Vagina (tissue), 2 donors: ENCODE measurements at places on chromosomes 4 and X.

- H3K4me1 ChIP-seq = no peaks in the 10 kb centered on the region
- H3K27ac ChIP-seq = no peak overlapping the region
- no peaks in the 10 kb centered on the region for H3K36me3 ChIP-seq
Observed at GRCh38 chrX:153450949-153451277, 5.1 kb upstream of the TREX2 start.

GRCh38 chr4:182562350-182562749 lies 319.1 kb downstream of the TENM3 start:
- H3K27me3 ChIP-seq = no peaks in the 10 kb centered on the region
- no peak overlapping the region for H3K4me3 ChIP-seq
- no peaks in the 10 kb centered on the region for H3K4me1 ChIP-seq
- no peaks in the 10 kb centered on the region for H3K36me3 ChIP-seq
- no peak for DNase-seq

- H3K27me3 ChIP-seq = no peaks in the 10 kb centered on the region
- no peaks in the 10 kb centered on the region for H3K4me1 ChIP-seq
- no peaks in the 10 kb centered on the region for H3K36me3 ChIP-seq
- H3K27ac ChIP-seq = no peak overlapping the region
- no peak overlapping the region for H3K4me3 ChIP-seq
Observed at GRCh38 chr4:32631831-32632230, 1911.7 kb downstream of the PCDH7 start.

DNA sequence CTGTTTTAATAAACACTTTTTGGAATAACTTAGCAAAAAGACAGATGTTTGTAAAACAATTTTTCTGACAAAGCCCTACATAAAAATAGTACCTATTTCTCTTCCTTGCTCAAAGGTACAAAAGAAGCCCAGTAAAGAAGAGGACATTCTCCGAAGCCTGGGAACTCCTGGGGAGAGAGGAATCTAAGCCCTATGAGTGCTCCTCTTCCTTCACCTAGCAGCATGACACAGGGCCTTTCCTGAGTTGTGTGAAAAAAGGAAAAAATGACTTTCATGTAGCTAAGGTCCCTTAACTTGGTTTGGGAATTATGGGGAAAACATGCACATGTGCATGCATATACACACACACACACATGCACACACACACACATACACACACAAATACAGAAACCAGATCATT lies 586.9 kb downstream of the TMA16 start:
- no peak overlapping the region for H3K27ac ChIP-seq
- DNase-seq = no peak

DNA sequence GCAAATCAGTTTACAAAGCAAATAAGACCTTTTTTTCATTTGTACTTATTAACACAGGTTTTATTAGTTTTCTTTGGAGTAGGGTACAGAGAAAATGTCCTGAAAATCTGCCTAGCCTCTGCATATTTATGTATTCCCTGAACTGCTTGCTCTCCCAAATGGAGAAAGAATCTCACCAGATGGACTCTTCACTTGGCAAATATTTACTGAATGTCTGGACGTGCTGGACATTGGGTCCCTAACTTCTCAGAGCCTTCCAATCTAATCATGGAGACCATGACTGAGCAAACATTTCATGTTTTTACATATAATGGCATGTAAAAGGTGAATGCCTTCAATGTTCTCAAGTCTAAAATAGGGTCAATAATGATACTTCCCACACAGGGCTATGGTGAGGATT lies 126.0 kb downstream of the CHRDL1 start:
- H3K4me3 ChIP-seq = no peak overlapping the region
- no peaks in the 10 kb centered on the region for H3K36me3 ChIP-seq
- H3K27me3 ChIP-seq = no peaks in the 10 kb centered on the region
- DNase-seq = no peak
- no peak overlapping the region for H3K27ac ChIP-seq

GRCh38 chr4:179278647-179279046 lies 1836.4 kb upstream of the AGA start:
- no peak for DNase-seq
- no peak overlapping the region for H3K4me3 ChIP-seq
- no peak overlapping the region for H3K27ac ChIP-seq

DNA sequence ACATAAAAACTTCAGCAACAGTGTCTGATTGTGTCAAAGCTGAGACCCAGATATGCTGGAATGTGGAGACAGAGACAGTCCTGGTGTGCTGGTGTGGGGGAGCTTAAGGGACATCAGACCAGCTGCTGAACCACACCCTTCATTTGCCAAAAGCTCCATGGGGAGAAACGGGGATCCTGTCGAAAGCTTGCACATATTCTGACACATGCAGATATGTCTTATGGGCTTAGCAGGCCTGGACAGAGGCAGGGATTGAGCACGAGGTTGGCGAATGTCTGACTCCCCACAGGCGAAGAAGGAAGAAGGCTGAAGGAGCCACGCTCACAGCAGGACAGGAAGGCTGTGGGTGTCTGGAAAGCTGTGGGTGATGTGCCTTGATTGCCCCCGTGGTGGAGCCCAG lies 72.1 kb upstream of the ACSL1 start:
- no peak overlapping the region for H3K27ac ChIP-seq
- no peaks in the 10 kb centered on the region for H3K36me3 ChIP-seq
- no peaks in the 10 kb centered on the region for H3K27me3 ChIP-seq
- no peaks in the 10 kb centered on the region for H3K4me1 ChIP-seq
- no peak for DNase-seq

DNA sequence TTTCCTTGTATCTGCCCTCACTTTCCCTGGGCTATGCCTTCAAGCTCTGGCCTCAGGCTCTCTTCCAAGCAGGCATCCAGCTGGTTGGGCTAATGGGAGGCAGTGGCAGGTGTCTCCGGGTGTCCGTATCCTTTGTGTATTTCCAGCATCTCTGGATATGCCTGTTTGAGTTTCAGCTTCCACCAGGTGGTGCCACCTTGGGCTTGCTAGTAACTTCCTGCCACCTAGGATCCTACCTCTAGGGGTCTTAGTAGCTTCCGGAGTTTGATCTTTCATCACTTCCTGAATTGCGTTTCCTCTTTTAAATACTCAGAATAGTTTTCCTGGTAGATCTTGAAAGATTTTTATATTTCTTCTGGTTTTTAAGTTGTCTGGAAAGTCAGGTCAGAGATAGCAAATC lies 23.2 kb upstream of the ANOS1 start:
- no peak for DNase-seq
- H3K4me3 ChIP-seq = no peak overlapping the region
- no peaks in the 10 kb centered on the region for H3K4me1 ChIP-seq
- H3K36me3 ChIP-seq = no peaks in the 10 kb centered on the region
- H3K27me3 ChIP-seq = no peaks in the 10 kb centered on the region
- H3K27ac ChIP-seq = no peak overlapping the region

- H3K36me3 ChIP-seq = no peaks in the 10 kb centered on the region
- DNase-seq = no peak
- H3K4me3 ChIP-seq = no peak overlapping the region
- H3K27me3 ChIP-seq = no peaks in the 10 kb centered on the region
- H3K4me1 ChIP-seq = no peaks in the 10 kb centered on the region
Observed at GRCh38 chr4:188911199-188911598, 772.0 kb downstream of the TRIML1 start.
